Left renal pelvis (tissue), 4 donors: ENCODE measurements at places on chromosomes 5 and 9. TPM values are rescaled to one million over a fixed set of nuclear protein-coding genes. Genes with fewer than 3 reads are reported as not detected.

- no peak for DNase-seq
These were observed 792 bp downstream of the NTMT1 start for GRCh38 chr9:129626625-129627284.

- no peak for DNase-seq
These were observed 15.3 kb downstream of the ESM1 start for GRCh38 chr5:54969856-54970828.

DNA sequence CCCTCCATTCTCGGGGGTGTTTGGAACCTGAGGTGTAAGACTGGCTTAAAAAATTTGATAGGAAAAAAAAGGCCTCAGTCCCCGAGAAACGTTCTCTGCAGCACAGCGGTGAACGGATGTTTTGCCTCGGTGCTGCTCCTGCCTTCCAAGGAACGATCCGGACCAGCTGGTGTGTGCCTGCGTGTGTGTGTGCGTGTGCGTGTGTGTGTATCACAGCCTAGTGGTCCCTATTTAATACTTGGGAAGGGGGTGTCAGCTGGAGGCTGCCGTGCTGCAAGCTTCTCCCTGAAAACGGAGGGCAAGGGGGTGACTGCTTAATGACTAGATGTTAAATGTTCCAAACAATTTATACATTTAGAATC lies 76.9 kb downstream of the LHX2 start:
- peak; percentile 2 for DNase-seq

Gene SLC6A7
- polyA plus RNA-seq: not detected

- DNase-seq: no peak
These were observed 976.6 kb upstream of the SEMA6A start for GRCh38 chr5:117551236-117551635.

Gene PCDH12
- 16.5 TPM for polyA plus RNA-seq

DNA sequence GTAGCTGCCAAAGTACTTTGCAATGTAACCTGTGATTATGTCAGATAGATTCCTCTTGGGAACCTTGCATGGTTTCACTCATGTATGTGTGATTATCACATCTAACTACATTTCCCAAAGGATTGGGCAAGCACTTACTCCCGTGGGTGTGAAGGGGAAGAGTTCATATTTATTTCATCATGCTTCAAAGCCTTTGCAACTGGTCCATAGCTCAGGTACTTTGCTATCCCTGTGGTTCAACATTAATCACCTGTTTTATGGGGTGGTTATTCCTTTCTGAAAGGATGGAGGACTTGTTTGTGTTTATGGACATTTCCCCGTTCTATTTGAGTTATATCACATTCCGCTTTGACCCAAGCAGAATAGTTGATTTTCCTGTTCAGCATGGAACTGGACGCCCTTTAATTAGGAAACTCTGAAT lies 13.6 kb upstream of the ERMP1 start:
- DNase-seq: no peak

Gene FOXD4L3
- not detected for polyA plus RNA-seq

DNA sequence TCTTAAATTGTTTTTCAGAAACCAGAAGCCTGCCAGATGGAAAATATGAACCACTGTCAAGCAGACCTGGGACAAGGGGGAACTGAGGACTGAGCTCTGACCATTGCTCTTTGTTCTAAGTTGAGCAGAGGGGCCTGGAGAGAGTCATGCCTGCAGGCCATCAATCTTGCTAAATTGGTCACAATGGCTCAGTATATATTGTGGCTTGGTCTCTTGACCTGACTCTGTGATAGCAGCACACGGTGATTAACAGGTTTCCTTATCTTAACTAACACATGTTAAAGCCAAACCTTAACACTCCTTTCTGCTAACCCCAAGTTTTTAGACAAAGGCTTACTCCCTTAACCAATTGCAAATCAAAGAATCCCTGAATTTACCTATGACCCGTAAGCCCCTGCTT lies 1281.2 kb upstream of the NUDT12 start:
- DNase-seq: no peak

GRCh38 chr9:91896513-91897121 lies 53.4 kb downstream of the ROR2 start:
- peak; percentile 81 for DNase-seq
